Stomach (tissue), 19 donors: ENCODE measurements at places on chromosomes 5 and 9. TPM values are rescaled to one million over a fixed set of nuclear protein-coding genes. Genes with fewer than 3 reads are reported as not detected.

Gene ADAMTSL2
- total RNA-seq: 20.6 TPM

Gene SPINK4
- not detected for total RNA-seq

Gene CPLANE1
- total RNA-seq: 9.0 TPM

Gene IRX4
- total RNA-seq: not detected

Gene ZNF618
- total RNA-seq: 7.5 TPM

Gene CARTPT
- not detected for total RNA-seq

Gene GFRA3
- total RNA-seq: not detected

Gene HSPB3
- total RNA-seq: not detected

Gene TIMD4
- total RNA-seq: 2.0 TPM

Gene SEMA5A
- total RNA-seq: 10.3 TPM

Gene NRG2
- total RNA-seq: 0.37 TPM

Gene DND1
- not detected for total RNA-seq

Gene NXNL2
- not detected for total RNA-seq

Gene SLC4A9
- not detected for total RNA-seq

Gene MYMK
- not detected for total RNA-seq

Gene IL9
- not detected for total RNA-seq

Gene TMOD1
- 4.6 TPM for total RNA-seq

Gene PCDHGA3
- total RNA-seq: 0.58 TPM

Gene PLK2
- 19.4 TPM for total RNA-seq

Gene C5orf52
- total RNA-seq: not detected

Gene RANBP3L
- 2.3 TPM for total RNA-seq

Gene SPINK13
- 1.5 TPM for total RNA-seq

Gene SPINK7
- total RNA-seq: not detected

Gene TMED9
- total RNA-seq: 87.8 TPM

Gene AGXT2
- total RNA-seq: not detected

Gene PRR16
- 10.3 TPM for total RNA-seq

Gene PCA3
- not detected for total RNA-seq

Gene NUTM2G
- total RNA-seq: not detected

Gene HRCT1
- total RNA-seq: 28.7 TPM

Gene ANXA2R
- 2.2 TPM for total RNA-seq
